Left ventricle myocardium inferior (tissue), 1 donor: ENCODE measurements at places on chromosomes 16 and 17.

GRCh38 chr17:7078711-7079110, 1.3 kb downstream of the CLEC10A start:
- H3K27ac ChIP-seq = no peak overlapping the region
- H3K4me1 ChIP-seq = no peaks in the 10 kb centered on the region
- H3K27me3 ChIP-seq = peaks cover 13% of the 10 kb centered on the region
- H3K4me3 ChIP-seq = peak overlapping the region; percentile 17
- DNase-seq = no peak
- H3K36me3 ChIP-seq = no peaks in the 10 kb centered on the region

GRCh38 chr17:66915204-66915611, 49.3 kb upstream of the CACNG4 start:
- H3K4me3 ChIP-seq = no peak overlapping the region
- no peaks in the 10 kb centered on the region for H3K4me1 ChIP-seq
- peaks cover 87% of the 10 kb centered on the region for H3K27me3 ChIP-seq
- DNase-seq = no peak
- H3K27ac ChIP-seq = no peak overlapping the region

DNA sequence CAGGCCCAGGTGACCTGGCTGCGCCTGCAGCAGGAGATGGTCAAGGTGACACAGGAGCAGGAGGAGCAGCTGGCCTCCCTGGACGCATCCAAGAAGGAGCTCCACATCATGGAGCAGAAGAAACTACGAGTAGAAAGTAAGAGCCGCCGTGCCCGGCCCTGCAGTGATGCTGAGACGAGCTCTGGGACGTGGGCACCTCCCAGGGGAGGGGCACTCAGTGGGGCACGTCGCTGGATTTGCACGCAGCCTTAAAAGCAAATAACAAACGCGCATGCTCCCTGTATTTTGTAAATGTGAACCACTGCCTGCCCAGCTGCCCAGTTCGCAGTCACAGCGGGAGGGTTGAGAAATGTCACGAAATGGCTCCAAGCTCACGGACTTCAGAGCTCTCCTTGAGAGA, 15.3 kb upstream of the GAA start:
- no peak overlapping the region for H3K4me3 ChIP-seq
- H3K36me3 ChIP-seq = no peaks in the 10 kb centered on the region
- no peaks in the 10 kb centered on the region for H3K27me3 ChIP-seq
- no peak overlapping the region for H3K27ac ChIP-seq

GRCh38 chr16:74936902-74937560, 47.9 kb downstream of the WDR59 start:
- no peaks in the 10 kb centered on the region for H3K27me3 ChIP-seq
- no peaks in the 10 kb centered on the region for H3K4me1 ChIP-seq
- H3K36me3 ChIP-seq = peaks cover 77% of the 10 kb centered on the region
- no peak overlapping the region for H3K27ac ChIP-seq

GRCh38 chr16:74724820-74725549, 24.3 kb upstream of the MLKL start:
- no peak overlapping the region for H3K4me3 ChIP-seq
- no peaks in the 10 kb centered on the region for H3K36me3 ChIP-seq
- no peak overlapping the region for H3K27ac ChIP-seq
- peaks cover 48% of the 10 kb centered on the region for H3K27me3 ChIP-seq
- H3K4me1 ChIP-seq = no peaks in the 10 kb centered on the region
- DNase-seq = no peak

GRCh38 chr17:76998839-76999238, 130.6 kb downstream of the MGAT5B start:
- no peak overlapping the region for H3K27ac ChIP-seq
- H3K27me3 ChIP-seq = peaks cover 76% of the 10 kb centered on the region
- H3K4me3 ChIP-seq = no peak overlapping the region
- no peak for DNase-seq
- no peaks in the 10 kb centered on the region for H3K36me3 ChIP-seq

DNA sequence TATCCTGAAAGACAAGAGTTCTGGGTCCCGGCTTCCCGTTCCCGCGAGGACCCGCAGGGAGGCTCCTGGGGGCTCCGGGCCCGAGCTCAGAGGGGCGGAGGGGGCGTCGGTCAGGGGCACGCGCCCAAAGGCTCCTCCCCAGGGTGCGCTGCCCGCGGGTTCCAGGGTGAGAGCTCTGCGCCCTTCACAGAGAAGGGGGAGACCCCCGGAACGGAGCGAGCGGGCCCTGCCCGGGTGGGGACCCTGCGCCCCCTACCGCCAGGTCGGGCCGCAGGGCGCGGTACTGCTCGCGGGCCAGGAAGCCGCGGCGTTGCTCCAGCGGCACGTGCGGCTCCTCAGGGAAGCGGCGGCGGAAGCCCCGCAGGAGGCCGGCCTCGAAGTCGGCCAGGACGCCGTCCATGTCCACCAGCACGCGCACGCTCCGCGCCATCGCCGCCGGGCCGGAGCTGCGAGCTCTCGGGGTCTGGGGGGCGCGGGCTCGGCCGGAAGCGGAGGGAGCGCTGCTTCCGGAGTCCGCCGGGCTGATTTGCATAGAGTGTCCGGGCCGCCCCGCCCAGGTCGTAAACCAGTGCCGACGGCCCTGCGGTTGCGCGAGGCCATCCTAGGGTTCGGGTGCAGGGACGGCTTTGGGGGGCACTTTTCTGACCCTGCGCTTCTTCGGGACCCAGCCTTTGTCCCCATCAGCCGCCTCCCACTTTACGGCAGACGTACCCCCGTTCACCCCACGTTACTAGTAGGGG, at the start of gene NT5C:
NT5C (minus strand) TSS at position 465 of the 740 bp plus-strand sequence; CDS start at position 430, 35 bp downstream.
- peak within 1 kb of the TSS; percentile 92 for H3K27ac ChIP-seq
- H3K4me1 ChIP-seq = peaks cover 23% of the 10 kb centered on the region
- H3K27me3 ChIP-seq = no peaks in the 10 kb centered on the region

DNA sequence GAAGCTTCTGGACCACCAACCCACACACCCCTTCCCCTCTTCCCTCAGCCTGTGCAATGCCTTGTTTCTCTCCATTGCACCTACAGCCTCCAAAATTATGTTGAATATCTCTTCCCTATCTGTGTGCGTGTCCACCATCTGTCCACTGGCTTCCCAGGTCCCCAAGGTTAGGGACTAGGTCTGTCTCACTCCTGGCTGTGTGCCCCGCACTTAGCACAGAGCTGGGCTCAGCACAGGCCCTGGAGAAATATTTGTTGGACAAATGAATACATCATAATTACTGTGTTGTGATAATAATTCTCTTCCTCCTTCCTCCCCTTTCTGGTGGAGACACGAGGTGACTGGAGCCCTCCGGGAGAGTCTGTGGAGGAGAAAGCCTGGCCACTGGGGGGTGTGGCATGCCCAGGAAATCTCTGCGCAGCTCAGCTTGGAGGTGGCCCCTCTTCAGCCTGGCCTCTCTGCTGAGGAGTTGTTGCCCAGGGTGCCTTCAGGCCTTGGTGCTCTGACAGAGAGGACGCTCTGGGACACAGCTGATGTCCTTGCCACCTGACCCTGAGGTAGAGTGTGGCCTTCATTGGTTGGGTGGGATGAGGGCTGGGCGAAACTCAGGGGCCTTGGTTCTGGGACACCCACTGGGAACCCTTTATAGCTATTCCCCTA, 3.3 kb upstream of the BRD7 start:
- H3K4me1 ChIP-seq = peaks cover 36% of the 10 kb centered on the region
- H3K36me3 ChIP-seq = no peaks in the 10 kb centered on the region
- DNase-seq = no peak
- H3K27ac ChIP-seq = peak overlapping the region; percentile 54

DNA sequence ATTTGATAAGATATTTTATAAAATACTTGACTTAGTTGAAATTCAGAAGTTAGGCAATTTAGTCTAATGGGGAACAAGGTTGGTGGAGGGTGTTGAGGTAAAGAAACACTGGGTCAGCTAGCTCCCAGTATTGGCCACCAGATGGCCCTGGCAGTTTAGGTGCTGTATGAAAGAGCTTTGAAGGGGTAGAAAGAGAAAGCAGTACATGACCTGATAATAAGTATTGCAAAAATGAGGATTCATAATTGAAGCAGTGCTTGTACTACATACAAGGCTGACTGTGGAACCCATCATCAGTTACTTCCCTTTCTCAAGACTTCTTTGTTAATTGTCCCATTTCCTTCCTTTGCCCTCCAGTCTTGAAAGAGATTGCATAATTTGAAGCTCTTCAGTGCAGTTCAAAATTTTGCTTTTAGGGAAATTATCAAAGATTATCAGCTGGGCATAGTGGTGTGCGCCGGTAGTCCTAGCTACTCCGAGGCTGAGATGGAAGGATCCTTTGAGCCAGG, 29.4 kb downstream of the TANC2 start:
- peaks cover 15% of the 10 kb centered on the region for H3K4me1 ChIP-seq
- no peak for DNase-seq
- H3K27me3 ChIP-seq = no peaks in the 10 kb centered on the region

GRCh38 chr17:11991461-11991860, 5.8 kb downstream of the ZNF18 start:
- H3K4me1 ChIP-seq = peaks cover 18% of the 10 kb centered on the region
- no peaks in the 10 kb centered on the region for H3K27me3 ChIP-seq
- no peak overlapping the region for H3K4me3 ChIP-seq
- no peak for DNase-seq
- H3K27ac ChIP-seq = no peak overlapping the region

DNA sequence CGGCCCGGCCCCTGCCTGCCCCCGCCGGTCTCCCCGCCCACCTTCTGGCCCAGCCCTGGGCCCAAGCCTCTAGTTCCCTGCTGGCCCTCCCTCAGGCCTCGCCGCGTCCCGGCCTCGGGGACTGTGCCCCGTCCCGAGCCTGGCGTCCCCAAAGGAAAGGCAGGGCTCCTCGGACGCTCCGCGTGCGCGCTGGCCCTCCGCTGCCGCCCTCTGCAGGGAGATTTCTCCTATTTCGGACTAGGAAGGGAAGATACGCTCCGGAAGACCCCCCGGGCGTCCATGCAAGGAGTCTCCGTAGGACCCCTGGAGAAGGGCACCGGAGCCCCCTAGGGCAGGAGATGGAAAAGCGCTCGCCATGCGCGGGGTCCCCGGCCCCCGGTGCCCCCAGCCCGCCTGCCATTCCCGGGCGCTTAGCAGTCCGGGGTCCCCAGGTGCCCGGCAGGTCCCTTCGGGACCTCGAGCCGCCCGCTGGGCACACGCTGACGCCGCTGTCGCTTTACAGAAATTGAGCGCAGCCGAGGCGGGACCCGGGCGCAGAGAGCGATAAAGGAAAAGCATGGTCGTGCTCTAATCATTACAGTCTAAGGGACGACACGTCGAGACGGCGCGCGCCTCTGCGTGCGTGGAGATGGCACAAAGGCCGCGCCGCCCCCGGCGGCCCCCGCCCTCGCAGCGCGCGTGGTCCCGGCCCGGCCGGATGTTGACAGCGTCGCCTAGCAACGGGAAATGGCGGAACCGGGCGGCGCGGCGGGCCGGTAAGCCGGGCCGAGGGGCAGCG, at the start of gene CCDC40:
CCDC40 (plus strand) TSS at position 706 of the 778 bp plus-strand sequence; CDS start at position 727, 21 bp downstream.
- peaks cover 3% of the 10 kb centered on the region for H3K36me3 ChIP-seq
- DNase-seq = peak; percentile 87
- H3K27me3 ChIP-seq = no peaks in the 10 kb centered on the region
- peak within 1 kb of the TSS; percentile 92 for H3K4me3 ChIP-seq
- peak within 1 kb of the TSS; percentile 94 for H3K27ac ChIP-seq

DNA sequence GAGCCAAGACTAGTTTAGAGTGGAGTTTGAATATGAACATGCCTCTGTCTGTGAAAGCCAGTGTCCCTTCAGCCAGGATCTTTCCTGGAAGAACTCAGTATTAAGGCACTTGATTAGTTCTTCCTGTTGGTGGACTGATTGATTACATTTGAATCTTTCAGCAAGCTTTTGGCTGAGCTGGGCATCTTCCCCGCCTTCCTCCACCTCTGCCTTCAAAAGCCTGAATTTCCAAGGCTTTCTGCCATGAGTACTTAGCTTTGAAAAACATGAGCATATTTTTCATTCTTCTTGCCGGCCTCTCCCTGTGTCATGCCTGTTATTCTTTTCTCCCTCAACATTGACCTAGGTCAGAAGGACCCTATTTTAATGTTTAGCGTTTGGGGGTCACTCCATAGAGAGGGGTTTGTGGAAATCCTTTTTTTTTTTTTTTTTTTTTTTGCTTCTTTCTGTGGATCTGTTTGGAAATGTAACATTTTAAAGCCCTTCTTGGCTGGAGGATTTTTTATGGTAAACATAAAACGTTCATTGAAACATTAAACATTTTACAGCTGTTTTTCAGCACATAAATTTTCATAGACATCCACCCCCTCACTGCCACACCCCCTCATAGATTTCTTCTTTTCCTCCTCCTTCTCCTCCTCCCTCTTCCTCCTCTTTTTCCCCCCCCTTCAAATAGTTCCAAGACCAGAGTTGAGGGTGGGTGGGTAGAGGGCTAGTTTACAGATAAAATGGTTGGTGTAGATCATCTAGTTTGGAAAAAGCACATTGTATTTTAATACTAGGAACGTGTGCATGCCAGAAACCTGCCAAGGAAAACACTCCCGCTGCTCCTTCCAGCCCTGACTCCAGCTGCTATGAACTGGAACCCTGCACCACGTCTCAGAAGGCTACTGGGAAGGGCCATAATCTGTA, 645.9 kb downstream of the WWOX start:
- no peak overlapping the region for H3K4me3 ChIP-seq
- no peaks in the 10 kb centered on the region for H3K4me1 ChIP-seq
- no peak for DNase-seq
- no peak overlapping the region for H3K27ac ChIP-seq

DNA sequence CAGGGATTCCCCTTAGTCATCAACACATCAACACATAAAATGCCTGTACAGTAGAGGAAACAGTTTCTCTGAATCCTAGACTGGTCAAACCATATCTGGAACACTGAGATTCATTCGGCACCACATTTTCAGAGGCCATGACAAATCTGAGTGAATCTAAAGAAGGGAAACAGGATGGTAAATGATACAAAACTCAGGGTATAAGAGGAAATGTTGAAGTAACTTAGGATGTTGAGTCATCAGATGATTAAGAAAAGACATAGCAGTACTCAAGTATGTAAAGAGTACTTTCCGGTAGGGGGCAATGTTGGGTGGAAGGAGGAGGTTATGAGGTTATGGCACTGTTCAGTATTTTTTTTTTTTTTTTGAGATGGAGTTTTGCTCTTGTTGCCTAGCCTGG, 358.5 kb upstream of the PMFBP1 start:
- H3K36me3 ChIP-seq = no peaks in the 10 kb centered on the region
- H3K27ac ChIP-seq = no peak overlapping the region
- no peaks in the 10 kb centered on the region for H3K4me1 ChIP-seq
- no peak overlapping the region for H3K4me3 ChIP-seq
- no peak for DNase-seq

DNA sequence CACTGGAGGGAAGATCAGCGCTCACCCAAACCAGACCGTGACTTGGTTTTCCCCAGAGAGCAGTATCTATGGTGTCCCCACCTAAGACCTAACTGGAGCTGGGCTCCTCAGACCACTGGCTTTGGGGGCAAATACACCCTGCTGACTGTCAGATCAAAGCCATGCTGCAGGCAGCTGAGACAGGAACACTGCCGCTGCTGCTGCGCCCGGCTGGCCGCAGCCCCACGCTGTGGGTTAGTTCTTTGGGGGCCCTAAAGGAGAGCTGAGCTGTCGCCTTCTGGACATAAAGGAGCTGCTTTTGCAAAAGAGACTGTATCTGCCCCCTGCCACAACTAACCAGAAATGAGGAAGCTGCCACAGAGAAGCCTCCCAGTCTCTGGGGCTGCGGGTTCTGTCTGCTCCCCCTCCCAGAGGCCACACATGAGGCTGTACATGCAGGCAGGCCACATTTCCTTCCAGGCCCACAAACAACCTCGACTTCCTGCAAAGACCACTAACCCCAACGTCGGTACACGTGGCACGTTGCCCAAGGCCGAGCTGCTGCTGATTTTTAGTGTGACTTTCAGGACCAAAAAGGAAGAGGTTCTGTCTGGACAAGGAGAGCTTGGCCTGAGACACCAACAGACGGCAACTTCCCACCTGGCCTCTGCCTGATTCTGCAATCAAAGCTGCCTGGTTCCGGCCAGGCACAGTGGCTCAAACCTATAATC, 18.2 kb upstream of the ABR start:
- H3K27me3 ChIP-seq = no peaks in the 10 kb centered on the region
- DNase-seq = peak; percentile 75
- H3K4me3 ChIP-seq = no peak overlapping the region
- no peaks in the 10 kb centered on the region for H3K36me3 ChIP-seq
- H3K27ac ChIP-seq = peak overlapping the region; percentile 62
- peaks cover 12% of the 10 kb centered on the region for H3K4me1 ChIP-seq
